T-helper 17 cell (primary cell): ENCODE measurements at places on chromosomes 5 and 9. TPM values are rescaled to one million over a fixed set of nuclear protein-coding genes. Genes with fewer than 3 reads are reported as not detected.

OR13C5 gene
- not detected for total RNA-seq

SOWAHA gene
- not detected for total RNA-seq

AHRR gene
- total RNA-seq, result 4.4 TPM

INSL6 gene
- total RNA-seq, result not detected

ZNF618 gene
- total RNA-seq, result 0.60 TPM

FOXB2 gene
- not detected for total RNA-seq

TICAM2 gene
- 0.90 TPM for total RNA-seq

- peak; percentile 90 for DNase-seq
These were observed at the start of gene ISOC1 for GRCh38 chr5:129094087-129094923. Gene ISOC1, plus strand, starts transcription at chr5:129094749. Its CDS starts 18 bp downstream, at chr5:129094767.

DNA sequence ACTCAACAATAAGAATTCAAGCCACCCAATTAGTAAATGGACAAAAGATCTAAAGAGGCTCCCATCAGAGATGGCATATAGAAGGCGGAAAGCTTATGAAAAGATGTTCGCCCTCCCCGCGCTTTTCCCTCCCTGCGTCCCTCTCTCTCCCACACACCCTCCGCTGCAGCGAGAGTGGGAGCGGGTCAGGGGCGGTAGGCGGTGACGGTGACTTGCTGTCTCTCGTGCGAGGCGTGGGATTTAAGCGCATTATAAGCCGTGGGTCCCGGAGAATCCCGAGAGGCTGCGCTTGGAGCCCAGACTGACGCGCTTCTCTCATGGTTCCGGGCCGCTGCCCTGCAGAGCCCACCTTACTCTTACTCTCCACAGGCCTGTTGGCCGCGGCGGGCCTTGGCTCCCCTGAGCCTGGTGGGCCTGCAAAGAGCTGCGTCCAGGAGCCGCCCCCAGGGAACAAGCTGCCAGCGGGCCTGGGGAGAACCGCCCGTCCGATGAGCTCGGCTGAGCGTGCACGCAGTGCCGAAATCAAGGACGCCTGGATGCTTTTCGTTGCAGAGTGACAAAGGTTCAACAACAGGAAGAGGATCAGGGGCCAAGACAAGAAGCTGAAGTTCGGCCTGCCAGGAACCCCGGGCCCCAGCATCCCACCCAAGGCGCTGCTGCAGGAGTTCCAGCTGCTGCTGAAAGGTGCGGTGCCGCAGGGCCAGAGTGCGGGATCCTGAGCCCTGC, 42.6 kb upstream of the BICD2 start:
- no peak for DNase-seq

GRCh38 chr9:77523891-77524290, 124.2 kb downstream of the GNA14 start:
- DNase-seq, result no peak

- no peak for DNase-seq
These were observed 73.2 kb upstream of the RARS1 start for GRCh38 chr5:168413062-168413461.

GRCh38 chr9:125987420-125987819, 240.2 kb downstream of the PBX3 start:
- DNase-seq, result no peak

DNA sequence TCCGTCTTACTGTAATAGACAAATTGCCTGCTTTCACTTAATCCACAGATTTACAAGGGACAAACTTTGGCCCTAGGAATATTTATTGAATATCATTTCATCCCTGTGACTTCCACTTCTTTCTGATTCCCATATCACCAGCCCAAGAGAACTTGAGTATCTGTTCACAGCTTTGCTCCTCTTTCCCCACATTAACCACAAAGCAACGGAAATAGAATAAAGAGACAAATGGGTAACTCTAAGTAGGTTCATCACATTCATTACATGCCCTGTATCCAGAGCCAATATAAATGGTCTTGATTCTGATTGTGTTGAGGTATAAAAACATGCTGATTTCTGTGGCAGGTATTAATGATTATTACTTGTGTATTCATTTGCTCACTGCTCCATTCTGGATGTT, 41.9 kb downstream of the TMEM252 start:
- no peak for DNase-seq

GRCh38 chr5:145925803-145926202, 10.6 kb upstream of the SH3RF2 start:
- DNase-seq, result no peak

DNA sequence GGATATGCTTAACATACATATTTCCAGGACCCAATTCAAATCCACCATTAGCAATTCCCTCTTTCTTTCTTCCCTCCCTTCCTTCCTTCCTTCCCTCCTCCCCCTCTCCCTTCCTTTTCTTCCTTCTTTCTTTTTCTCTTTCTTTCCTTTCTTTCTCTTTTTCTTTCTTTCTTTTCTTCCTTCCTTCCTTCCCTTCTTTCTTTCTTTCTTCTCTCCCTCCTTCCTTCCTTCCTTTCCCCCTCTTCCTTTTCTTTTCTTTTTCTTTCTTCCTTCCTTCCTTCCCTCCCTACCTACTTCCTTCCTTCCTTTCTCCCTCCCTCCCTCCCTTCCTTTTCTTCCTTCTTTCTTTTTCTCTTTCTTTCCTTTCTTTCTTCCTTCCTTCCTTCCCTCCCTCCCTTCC, 332.0 kb downstream of the TMEM161B start:
- DNase-seq, result no peak

DNA sequence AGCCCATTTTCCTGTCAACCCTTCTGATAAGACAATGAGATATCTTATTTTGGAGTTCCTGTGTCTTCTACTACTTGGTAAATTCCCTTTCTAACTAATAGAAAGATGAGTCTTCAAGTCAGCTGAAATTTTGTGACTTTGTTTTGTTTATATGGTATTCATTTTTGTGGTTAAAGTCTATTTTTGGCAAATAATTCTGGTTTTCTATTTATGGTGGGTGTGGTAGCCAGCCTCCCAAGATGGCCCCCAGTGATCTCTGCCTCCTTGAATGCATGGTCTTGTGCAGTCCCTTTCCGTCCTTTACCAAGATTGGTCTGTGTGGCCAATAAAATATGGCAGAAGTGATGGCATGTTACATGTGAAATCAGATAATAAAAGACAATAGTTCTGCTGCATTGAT, 91.5 kb downstream of the NR3C1 start:
- no peak for DNase-seq

GRCh38 chr9:138024131-138024530, 146.5 kb downstream of the CACNA1B start:
- no peak for DNase-seq

DNA sequence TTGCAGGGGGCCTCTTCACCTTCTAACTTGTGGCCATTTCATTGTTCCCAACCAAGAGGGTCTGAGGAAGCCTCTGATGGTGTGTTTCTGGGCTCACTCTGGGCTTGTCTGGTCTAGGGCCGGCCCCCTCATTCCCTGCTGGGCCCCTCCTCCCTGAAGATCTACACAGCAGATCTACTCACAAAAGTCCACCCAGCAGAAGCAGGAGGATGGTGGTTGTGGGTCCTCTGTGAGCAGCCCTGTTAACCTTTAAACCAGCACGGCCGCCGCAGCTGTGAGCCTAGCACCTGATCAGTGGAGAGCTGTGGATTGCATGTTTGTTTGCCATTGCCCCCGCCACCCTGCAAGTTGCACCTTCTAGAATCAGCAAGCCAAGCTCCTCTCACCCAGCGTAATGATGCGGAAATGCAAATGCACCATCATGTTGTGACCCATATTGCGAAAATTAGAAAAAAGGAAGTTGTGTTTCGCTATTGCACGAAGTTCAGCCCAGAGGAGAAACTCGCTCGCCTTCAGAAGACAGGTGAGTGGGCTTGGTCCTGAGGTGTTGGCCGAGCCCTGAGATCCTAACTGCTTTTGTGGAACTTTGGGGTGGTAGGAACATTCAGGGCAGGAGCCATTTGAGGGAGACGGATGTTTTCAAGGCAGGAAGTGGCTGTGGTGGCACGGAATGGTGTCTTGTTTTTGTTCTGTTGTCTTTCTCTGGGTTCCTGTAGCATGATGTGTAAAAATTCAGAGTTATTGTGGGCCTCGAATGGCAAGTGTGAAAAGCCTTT, 16.7 kb downstream of the FGD3 start:
- DNase-seq, result peak; percentile 62

GRCh38 chr5:62596691-62597090, 18.1 kb downstream of the LRRC70 start:
- DNase-seq, result no peak

DNA sequence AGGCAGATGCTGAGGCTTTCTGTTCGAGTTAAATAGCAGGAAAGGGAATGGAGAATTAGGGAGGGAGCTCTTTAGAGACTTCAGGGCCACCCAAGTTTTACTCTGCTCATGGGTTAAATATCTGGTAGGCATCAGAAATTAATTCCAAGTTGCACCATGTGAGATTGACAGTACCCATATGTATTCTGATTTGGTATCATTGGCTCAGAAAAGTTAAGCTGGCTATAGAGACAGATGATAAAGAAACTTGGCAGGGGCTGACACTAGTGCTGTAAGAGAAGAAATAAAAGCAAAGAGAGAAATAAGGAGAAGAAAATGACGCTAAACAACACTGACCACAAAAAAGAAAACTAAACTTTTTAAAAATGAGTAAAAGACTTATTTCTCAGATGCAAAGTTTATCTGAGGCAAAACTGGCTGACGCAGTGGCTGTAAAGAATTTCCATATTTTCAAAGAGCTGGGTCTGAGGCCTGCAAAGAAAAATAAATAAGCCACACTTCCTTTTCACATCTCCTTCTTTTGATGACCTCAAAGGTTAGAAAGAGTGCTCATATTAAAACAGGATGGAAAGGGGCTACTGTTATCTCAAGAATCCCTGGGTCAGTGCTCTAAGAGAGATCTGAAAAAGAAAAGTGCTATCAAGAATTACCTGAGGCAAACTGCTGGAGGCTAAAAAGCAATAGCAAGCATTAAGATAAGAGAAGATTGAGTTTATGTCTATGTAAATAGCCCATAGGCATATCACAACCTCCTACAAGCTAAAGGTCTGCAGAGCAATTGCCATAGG, 399.0 kb upstream of the MEF2C start:
- DNase-seq, result no peak

GRCh38 chr5:111320953-111321352, 96.8 kb downstream of the CAMK4 start:
- no peak for DNase-seq

DNA sequence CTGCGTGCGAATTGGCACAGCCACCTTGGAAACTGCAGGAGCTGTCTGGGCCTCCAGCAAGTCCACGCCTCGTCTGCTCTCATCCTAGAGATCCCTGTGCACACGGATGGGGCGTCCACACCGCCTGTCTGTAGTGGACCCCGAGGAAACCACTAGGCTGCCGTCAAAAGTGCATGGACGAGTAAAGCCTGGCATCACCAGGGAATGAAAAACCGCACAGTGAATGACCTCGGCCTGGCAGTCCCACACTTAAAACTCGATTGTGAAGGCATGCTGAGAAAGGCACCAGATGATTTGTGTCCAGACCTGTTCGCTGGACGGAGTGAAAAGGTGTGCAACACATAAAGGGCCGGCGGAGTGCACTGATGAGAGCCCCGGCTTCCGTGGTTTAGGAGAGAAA, 50.8 kb downstream of the MRPL36 start:
- DNase-seq, result no peak

GRCh38 chr5:167939686-167940085, 351.8 kb upstream of the WWC1 start:
- no peak for DNase-seq

DNA sequence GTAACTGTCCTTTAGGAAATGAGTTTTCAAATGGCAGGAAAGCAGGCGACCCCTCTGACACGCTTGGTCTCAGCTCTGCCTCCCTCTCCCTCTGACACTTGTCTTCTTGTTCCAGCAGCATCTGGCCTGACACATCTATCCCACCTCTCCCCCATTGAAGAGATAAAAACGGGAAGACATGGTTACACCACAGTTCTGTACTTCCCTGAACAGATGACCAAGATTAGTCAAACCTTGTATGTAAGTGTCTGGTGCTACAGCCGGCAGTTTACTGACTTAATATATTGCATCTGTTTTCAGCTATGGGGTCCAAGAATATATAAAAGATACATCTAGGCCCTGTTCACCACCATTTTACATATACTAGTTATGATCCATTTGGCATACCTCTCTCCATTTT, 29.6 kb upstream of the MLLT3 start:
- DNase-seq, result no peak

- no peak for DNase-seq
These were observed 11.8 kb downstream of the NR6A1 start for GRCh38 chr9:124759327-124759726.

DNA sequence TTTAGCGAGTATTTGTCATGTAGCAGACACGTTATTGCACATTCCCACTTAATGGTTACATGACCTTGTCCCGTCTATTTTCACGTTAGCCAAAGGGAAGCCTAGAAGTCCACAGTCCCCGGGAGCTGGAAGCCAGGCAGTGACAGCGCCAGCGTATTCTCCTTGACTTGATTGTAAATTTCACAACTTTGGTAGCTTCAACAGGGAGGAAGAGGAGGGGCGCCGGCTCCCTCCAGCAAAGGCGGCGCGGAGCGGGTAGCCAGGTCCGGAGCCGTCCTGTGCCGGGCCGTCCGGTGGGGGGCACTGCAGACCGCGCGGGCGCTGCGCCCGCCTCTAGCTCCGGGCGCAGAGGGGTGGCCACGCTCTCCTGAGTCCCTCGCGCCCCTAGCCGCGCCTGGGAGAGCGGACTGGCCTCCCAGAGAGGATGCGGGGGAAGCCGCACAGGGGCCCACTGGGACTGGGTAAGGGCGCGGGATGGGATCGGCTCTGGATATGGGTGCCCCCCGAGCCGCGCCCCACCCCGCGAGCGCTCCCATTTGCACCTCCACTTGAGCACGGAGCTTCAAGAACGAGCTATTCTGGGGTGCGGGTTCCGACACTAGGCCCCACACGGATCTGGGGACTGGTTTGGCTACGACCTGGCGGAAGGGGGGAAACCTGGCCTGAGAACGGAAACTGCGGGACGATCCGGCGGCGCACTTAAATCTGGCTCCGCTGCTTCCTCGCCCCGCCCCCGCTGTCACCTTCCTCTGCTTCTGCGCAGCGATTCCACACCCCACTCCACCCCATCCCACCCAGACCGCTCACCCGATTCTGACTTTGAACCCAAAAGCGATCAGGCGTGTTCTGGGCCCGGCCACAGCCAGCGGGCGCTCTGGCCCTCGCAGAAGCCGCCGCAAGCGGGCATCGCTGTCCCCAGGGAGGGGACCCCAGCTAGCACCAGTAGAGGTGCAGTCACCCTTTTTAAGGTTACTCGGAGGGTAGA, 23.8 kb downstream of the KLF4 start:
- DNase-seq, result no peak

DNA sequence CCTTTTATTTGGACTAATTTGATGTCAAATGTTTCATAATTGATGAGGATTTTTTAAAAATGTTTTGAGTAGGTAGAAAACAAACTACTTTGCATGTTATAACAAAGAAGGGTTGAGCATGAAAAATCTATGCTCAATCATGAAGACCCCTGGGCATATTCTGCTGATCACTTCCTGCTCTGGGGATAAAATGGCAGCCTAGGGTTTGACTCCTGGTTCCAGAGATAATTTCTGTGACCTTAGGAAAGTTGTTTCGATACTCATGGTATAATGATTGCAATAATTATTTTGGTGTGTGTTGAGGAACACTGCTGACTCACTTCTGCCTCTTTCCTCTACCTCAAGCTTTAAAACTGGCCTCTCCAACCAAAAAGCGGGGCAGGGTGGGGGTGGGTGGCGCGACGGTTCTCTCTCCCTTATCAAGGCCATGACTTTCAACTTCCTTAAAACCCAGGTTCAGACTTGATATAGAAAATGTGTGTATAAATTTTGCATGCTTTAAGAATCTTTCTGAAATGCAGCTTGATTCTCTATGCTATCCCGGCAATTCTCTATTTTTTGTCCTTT, 6.0 kb upstream of the PIP5K1B start:
- DNase-seq, result no peak
